Bronchial epithelial cell (primary cell): ENCODE measurements at places on chromosomes 12 and 14.

- DNase-seq, result peak; percentile 81
Observed at GRCh38 chr12:30691122-30691879, 4.4 kb downstream of the IPO8 start.

GRCh38 chr14:100669011-100669412 is 57.7 kb upstream of the DLK1 start:
- DNase-seq, result no peak

DNA sequence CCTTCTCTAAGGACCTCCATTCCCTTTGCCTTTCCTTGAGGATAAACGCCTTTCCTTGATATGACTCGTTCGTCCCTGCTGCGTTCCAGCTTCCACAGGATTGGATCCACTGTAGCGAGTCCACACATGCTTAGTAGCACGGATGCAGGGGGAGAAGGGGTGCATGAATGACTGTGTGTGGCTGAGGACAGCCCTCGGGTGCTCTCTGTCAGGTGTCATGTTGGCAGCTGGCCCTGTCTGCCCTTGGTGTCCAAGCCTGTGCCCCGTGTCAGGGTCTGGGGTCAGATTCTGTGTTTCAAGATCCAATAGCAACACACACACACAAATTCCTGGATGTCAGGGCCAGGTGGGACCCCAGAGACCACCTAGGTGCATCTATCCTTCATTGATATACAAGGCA is 17.5 kb upstream of the KRT80 start:
- DNase-seq, result peak; percentile 90

DNA sequence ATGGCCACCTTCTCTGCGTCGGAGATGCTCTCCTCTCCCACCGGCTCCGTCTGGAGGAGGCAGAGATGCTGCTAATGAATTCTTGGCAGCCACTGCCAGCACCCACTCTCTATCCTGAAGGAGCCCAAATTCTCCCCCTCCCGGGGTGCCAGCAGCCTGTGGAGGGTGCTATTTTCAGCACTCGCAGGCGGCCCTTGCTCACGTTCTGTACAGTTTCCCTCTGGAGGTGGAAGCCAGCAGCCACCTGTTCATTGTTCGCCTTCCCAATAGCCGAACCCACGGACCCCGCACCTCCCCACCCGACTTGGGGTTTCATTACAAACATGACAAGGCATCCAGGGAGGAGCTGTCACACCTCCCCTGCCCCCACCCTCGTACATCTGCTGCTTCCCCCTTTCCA is 27.8 kb downstream of the SNRNP35 start:
- DNase-seq, result no peak

DNA sequence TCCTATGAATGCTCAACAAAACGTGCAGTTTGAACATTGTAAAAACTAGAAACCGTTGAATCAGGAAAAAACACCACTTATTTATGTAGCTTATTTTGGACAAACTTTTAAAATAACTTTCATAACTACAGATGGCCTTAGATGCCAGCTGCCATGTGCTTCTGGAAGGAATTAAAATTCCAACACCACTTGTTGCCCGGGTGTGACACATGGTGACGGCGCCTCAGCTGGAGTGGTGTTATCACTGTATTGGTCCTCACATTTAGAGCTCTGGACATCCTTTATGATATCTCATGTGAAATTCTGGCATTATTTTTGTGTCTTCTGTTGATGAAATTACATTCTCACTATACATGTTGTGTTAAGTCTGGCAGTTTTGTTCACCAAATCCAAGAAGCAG is 211.0 kb downstream of the IPO8 start:
- no peak for DNase-seq

GRCh38 chr12:69529021-69529420 is 56.2 kb upstream of the CCT2 start:
- DNase-seq, result no peak

DNA sequence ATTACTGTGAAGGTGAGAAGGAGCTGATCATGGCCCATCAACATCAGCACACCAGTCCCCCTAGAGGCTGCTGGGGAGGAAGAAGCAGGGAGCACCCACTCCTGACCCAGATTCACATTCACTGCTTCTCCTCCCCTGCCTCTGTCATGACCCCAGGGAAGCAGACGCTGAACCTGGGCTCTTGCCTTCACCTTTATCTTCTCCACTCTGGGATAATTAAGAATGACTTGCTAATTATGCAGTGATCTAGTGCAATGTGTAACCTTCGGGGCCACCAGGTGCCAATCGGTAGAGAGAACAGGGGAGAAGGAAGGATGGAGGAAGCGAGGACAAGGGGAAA is 44.4 kb upstream of the IQSEC3 start:
- no peak for DNase-seq

DNA sequence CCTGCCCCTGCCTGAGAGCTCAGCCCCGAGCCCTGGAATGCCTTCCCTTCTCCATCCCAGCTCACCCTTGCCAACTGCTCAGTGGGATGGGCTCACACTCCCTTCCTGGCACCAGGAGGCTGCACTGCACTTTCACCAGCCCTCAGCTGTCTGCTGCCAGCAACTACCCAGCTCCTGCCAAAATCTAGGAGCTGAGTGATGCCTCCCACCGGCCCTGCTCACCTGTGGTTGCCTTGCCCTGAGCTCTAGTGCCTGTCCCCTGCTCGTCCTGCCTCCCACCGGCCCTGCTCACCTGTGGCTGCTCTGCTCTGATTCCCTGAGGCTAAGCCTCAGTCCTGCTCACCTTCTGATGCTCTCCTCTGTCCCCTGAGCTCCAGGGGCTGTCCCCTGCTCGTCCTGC is 119.8 kb downstream of the TMEM121 start:
- no peak for DNase-seq

GRCh38 chr12:31527083-31527482 is 63.9 kb downstream of the DENND5B start:
- no peak for DNase-seq

GRCh38 chr12:107558141-107558815 is 127.3 kb upstream of the PWP1 start:
- no peak for DNase-seq
